Fibroblast of the aortic adventitia (primary cell): ENCODE measurements at places on chromosomes 16 and 17. TPM values are rescaled to one million over a fixed set of nuclear protein-coding genes. Genes with fewer than 3 reads are reported as not detected.

KRT17 gene
- 0.57 TPM in 1 of 2 replicates, not detected in the other for total RNA-seq

GPR139 gene
- not detected in 2 replicates for total RNA-seq

PYY gene
- total RNA-seq: not detected in 2 replicates

UTS2R gene
- not detected in 2 replicates for total RNA-seq

C16orf78 gene
- total RNA-seq: not detected in 2 replicates

ACSM2A gene
- not detected in 2 replicates for total RNA-seq

RPRML gene
- not detected in 2 replicates for total RNA-seq

DNA sequence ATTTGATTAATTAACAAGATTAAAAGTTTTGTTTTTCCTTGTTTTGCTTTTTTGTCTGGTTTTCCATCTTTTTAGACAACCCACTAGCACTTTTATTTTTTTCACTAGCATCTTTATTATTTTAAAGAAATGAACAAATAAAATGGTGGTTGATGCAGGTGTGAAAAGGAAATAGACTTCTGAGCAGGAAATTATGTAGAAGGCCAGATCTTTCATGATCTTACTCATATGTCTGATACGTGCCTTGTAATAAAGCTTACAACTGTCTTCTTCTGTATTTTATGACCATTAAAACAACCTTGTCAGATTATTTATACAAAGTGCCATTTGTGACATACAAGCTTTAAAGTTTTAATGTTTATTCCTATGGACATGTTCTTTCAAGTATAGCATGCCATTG is 6.3 kb downstream of the SLFN12L start:
- no peak for DNase-seq

DNA sequence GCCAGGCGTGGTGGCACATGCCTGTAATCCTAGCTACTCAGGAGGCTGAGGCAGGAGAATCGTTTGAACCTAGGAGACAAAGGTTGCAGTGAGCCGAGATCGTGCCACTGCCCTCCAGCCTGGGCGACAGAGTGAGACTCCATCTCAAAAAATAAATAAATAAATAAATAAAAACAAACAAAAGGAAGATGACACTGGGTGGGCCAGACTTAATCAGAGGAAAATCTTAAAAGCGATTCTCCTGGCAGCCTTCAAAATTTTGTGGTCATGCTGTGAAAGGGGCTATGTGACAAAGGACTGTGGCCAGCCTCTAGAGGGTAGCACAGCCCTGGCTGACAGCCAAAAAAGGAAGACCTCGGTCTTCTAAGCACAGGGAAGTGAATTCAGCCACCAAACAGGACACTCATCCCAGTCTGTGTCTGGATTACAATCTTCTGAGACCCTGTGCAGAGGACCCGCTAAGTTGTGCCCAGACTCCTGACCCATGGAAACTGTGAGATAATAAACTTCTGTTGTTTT is 391.1 kb downstream of the CNTNAP4 start:
- DNase-seq: no peak

DNA sequence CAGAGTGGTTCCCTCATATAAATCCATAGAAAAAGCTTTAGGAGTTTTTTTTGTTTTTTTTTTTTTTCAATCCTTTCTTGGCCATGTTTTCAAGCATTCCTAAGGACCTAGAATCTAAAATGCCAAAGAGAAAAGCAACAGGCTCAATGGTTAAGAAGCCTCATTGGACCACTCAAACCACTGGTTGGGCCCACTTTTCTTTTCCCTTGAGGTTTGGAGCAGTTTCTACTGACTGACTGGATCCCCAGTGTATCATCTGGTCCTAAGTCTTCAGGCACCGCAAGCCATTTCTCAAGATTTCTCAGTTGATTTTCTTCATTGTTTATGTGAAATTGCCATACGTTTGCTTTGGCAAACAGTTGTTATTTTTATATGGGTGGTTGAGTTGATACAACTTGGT is 14.4 kb downstream of the METTL9 start:
- no peak for DNase-seq

- no peak for DNase-seq
These were observed 1.6 kb downstream of the UBE2Z start for GRCh38 chr17:48909783-48910182.

DNA sequence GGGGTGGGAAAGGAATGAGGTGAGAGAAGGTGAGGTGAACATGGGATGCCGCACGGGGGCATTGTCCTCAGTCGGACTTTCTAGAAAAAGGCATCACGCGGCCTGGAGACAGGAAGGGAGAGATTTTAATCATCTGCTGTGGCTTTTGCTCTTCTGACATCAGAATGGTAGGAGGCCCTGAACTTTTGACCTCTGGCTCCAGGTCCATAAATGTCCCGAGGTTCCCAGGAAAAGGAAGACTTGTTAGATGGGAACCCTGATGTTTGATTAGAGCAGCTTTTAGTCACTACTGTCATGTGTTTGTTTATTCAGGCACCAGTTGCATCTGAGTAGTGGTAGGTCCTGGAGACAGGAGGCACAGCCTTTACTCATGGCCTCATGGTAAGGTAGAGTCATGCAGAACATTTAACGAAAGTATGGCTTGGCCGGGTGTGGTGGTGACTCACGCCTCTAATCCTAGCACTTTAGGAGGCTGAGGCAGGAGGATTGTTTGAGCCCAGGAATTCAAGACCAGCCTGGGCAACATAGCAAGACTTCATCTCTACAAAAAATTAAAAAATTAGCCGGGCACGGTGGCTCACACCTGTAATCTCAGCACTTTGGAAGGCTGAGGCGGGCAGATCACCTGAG is 203.1 kb downstream of the MSI2 start:
- peak; percentile 12 for DNase-seq

GRCh38 chr17:11121341-11121985 is 119.5 kb upstream of the SHISA6 start:
- no peak for DNase-seq

DNA sequence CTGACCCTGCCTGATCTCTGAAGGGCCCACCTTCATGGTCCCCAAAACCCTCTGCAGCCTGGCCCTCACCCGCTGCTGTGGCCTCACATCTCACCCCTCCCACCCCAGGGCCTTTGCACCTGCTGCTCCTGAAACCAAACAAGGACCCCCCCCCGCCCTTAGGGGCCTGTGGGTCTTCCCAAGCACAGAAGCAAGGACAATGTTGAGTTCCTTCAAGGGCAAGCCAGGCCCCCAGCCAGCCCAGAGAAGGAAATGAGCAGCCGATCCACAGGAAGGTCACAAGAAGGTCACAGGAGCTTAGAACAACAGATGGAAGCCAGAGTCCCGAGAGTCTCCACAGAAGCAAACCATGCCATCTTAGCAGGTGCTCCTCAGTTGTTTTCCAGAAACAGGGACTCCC is 493 bp upstream of the PDE6G start:
- no peak for DNase-seq

DNA sequence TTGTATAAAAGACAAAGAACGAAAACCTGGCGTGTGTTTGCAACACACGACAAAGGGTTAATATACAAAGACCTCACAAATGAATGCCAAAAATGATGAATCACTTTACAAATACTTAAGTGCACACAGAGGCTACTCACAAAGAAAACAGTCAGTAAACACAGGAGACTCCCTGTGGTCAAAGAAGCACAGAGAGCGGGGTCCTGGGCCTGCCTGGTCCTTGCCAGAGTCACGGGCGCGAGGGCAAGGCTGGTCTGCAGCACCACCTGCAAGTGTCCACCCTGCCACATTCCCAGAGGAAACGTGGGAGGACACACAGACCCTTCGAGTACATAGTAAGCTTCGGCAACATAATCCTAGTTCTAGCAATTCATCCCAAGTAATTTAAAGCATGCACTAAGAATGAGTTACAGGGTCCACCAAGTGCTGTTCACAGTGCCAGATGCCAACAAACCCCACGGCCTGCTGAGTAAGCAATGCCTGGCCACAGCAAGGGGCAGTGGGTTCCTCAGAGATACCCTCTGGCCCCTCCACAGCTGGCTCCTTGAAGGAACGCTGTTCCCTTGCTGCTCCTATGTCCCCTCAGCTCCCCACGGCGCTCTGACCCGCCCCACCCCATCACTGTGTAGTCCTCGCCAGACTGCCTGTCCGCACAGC is 24.6 kb upstream of the FAAP100 start:
- DNase-seq: peak; percentile 86

DNA sequence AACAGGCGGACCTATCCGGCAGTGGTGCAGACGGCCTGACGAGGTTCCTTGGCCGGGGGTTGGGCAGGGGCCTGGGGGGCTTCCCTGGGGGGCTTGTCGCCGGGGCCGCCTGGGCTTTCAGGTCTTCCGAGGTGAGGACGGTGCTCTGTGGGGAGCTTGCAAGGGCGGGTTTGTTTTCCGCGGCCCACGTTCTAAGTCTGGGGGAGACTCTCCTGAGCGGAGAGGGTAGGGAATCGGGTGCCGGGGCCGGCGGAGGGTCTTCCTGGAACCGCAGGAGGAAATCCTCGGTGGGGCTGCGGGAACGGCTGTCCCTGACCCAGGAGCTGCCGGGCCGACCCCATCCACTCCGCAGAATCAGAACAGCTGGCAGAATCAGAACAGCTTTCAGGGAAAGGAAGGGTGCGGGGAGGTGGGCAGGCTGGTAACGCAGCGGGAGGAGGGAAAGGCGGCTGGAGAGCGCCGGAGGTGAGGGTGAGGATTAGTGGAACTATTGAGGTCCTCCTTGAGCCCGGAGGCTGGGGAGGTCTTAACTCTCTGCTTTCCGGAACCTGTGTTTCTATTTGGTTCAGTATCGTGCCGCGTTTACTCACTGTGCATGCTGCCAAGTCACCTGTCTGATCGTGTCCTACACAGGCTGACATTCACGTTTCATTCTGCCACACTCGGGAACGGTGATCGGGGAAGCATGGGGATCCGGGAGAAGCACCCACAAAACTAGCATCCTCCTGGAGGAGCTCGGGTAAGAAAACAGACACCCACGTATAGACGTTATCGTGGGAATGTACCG is 28.9 kb downstream of the CPSF4L start:
- DNase-seq: peak; percentile 23

DNA sequence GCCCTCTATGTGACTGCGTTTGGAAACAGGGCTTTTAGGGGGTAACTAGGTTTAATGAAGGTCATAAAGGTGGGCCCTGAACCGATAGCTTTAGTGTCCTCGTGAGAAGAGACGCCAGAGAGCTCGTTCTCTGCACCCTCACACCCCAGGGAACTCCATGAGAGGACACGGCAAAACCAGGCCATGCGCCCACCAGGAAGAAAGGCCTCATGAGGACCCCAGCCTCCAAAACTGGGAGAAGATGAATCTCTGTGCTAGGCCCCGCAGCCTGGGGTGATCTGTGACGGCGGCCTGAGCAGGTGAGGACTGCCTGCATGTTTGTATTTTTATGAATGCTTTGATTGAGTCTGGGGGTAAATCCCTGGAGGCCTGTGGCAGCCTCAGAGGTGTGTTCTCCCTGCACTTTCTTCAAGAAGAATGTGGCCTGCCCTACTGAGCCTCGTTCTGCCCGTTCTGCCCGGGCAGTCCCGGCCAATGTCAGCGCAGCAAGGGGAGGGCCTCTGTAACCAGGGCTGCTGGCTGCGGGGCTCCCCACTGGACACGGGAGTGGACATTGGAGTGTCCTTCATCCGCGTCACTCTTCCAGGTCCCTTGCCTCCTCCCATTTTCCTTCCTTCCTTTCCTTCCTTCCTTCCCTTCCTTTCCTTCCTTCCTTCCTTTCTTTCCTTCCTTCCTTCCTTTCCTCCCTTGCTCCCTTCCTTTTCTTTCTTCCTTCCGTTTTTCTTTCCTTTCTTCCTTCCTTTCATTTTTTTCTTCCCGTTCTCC is 6.8 kb upstream of the RNF213 start:
- DNase-seq: no peak

GRCh38 chr17:73103641-73104335 is 11.3 kb upstream of the SLC39A11 start:
- no peak for DNase-seq

DNA sequence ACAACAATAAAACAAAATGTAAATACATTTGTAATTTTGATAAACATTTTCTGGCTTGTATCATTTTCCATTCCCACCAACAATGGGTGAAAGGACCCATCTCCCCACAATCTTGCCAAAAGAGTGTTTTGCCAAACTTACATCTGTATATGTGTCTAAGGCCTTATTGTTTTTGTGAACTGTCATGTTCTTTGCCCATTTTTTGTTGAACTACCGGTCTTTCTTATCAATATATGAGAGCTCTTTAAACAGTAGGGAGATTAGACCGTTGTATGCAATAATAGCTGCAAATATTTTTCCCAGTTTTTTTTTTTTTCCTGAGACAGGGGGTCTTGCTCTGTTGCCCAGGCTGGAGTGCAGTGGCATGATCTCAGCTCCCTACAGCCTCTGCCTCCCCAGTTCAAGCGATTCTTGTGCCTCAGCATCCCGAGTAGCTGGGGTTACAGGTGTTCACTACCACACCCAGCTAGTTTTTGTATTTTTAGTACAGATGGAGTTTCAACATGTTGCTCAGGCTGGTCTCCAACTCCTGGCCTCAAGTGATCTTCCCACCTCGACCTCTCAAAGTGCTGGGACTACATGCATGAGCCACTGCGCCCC is 9.6 kb upstream of the STX4 start:
- DNase-seq: no peak

- DNase-seq: peak; percentile 15
These were observed 17.7 kb downstream of the NCBP3 start for GRCh38 chr17:3828151-3828851.

GRCh38 chr16:23594186-23594585 is 1.9 kb downstream of the NDUFAB1 start:
- DNase-seq: no peak

DNA sequence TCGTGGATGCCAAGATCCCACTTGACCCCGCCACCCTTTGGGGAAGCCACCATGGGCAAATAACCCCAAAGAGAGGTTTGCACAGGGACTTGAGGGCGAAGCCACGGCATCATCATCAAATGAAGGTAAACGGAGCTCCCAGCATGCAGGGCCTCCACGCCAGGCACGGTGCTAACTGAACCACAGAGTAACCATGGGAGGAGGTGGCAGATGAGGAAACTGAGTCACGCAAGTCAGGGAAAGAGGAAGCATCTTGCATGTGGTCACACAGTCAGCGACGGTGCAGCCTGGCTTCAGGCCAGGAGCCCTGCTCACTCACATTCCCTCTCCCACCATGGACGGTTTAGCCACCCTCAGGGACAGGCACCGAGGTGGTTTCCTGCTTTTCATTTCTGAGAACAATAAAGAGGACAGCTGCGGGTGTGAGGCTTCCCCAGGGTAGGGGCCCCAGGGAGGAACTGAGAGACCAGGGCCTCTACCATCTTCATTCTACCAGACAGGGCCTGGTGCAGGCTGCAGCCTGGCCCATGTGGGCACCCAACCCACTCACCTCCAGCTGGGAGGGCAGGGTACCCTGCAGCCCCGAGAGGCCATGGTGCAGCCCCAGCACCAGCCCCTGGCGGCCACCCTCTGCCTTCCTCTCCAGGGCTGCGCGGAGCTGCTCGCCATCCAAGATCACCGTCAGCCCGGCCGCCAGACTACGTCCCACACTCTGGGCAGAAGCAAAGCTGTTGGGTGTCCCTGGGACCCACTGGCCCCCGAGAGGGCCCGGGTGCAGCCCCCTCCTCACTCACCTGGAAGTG is 78.3 kb downstream of the RMI2 start:
- no peak for DNase-seq

DNA sequence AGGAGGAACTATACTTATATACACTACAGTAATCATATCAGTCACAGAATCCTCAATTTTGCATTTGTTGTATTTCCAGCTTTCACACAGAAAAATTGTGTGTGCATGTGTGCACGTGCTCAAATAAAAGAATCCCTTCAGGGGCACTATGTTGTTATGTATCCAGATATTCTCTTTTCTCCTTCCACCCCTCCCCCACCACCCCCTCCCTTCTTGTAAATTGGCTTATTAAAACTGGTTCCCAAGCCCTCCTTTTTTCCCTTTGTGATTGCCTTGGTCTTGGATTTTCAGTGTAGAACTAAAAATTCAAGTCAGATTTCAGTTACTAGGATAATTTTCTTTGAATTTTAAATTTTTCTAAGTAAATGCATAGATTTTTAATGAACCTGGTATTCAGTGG is 86.3 kb downstream of the WNT3 start:
- no peak for DNase-seq
